Esophagus squamous epithelium (tissue), 5 donors: ENCODE measurements at places on chromosomes 1 and 21.

- H3K27me3 ChIP-seq: no peaks in the 10 kb centered on the region
- H3K36me3 ChIP-seq: peaks cover 58% of the 10 kb centered on the region
- no peak for DNase-seq
- no peak overlapping the region for H3K4me3 ChIP-seq
- peaks cover 24% of the 10 kb centered on the region for H3K4me1 ChIP-seq
- H3K27ac ChIP-seq: no peak overlapping the region
These were observed 41.0 kb downstream of the WASF2 start for GRCh38 chr1:27448982-27449381.

DNA sequence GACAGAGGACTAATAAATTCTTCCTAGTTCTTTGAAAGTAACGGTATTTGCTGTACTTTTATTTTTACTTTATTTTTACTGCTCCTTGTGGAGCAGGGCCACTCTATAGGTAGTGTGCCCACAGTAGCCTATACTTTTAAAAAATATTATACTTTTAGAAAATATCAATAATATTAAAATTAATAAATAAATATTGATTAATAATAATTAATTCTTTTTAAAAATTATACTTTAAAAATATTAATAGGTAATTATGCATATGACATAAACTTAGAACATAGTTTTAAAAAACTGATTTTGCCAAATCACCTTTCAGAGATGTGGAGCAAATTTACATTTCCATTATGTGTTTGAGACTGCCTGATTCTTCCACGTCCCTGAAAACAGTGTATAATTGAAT lies 30.8 kb downstream of the ZBED6 start:
- no peak overlapping the region for H3K27ac ChIP-seq
- H3K4me1 ChIP-seq: no peaks in the 10 kb centered on the region
- H3K36me3 ChIP-seq: peaks cover 8% of the 10 kb centered on the region
- no peaks in the 10 kb centered on the region for H3K27me3 ChIP-seq
- DNase-seq: no peak
- no peak overlapping the region for H3K4me3 ChIP-seq

DNA sequence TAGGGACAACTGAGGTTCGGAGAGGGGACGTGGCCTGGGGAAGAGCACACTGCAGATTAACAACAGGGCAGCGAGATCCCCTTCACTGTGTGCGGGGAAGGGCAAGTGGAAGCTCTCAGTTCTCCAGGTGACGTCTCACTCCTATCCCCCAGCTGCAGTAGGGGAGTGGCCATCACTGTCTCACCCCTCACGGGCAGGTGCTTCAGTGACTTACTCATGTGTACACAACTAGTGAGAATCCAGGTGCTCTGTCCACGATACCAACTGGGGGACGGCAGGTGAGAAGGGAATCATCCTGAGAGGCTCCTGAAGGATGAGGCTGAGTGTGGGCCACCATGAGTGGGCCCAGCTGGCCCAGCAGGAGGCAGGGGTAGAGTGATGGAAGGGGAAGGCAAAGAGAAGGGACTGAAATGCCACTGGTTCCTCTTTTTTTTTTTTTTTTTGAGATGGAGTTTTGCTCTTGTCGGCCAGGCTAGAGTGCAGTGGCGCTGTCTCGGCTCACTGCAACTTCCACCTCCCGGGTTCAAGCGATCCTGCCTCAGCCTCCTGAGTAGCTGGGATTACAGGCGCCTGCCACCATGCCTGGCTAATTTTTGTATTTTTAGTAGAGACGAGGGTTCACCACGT lies 25.9 kb downstream of the RHBG start:
- DNase-seq: no peak
- H3K27ac ChIP-seq: no peak overlapping the region
- H3K36me3 ChIP-seq: no peaks in the 10 kb centered on the region
- no peak overlapping the region for H3K4me3 ChIP-seq
- H3K4me1 ChIP-seq: no peaks in the 10 kb centered on the region

DNA sequence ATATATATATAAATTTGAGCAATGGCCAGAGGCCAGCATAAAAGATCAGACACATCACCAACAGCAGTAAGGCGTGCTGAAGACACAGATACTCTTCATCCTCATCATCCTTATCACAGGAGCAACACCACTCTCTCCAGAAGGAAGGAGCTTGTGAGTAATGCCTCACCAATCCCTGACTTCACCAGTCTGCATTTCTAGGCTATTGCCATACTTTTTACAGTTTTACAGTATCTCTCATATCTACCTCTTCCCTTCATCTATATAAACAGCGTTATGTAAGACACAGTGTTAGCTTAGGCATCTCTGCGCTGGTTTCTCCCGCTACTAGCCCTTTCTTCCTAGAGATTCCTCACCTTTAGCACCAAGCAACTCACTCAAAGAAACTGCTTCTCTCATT lies 2.4 kb upstream of the ABL2 start:
- H3K27me3 ChIP-seq: no peaks in the 10 kb centered on the region
- peaks cover 34% of the 10 kb centered on the region for H3K4me1 ChIP-seq
- H3K4me3 ChIP-seq: no peak overlapping the region
- no peaks in the 10 kb centered on the region for H3K36me3 ChIP-seq
- no peak for DNase-seq

DNA sequence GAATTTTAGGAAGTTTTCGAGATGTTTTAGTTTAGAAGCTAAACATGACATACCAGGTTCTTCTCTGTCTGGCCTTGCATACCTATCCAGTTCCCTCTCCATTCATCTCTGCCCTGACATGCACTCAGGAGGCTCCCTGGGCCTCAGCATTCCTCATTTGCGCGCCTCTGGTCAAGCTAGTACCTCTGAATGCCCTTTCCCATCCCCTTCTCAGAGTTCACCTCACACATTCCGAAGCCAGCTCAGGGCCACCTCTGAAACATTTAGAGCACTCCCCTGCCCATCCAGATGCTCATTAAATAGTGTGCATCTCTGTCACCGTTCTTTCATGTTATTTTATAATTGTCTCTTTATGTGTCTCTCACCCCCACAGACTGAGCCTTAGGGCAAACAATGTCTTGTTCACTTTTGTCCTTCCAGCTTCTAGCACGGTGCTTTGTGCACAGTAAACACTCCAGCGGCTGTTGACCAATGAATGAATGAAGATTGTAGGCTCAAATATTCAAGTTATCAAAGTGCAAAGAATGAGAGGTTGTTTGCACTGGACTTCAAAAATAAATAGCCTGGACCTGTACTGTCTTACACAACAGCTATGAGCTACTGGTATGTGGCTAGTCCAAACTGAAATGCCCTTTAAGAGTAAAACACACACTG lies 1.2 kb upstream of the DHCR24 start:
- no peaks in the 10 kb centered on the region for H3K36me3 ChIP-seq
- peaks cover 26% of the 10 kb centered on the region for H3K4me1 ChIP-seq
- no peak for DNase-seq

GRCh38 chr1:109239047-109239408 lies 10.3 kb upstream of the CELSR2 start:
- H3K4me3 ChIP-seq: no peak overlapping the region
- H3K4me1 ChIP-seq: peaks cover 43% of the 10 kb centered on the region
- no peaks in the 10 kb centered on the region for H3K27me3 ChIP-seq
- H3K36me3 ChIP-seq: peaks cover 54% of the 10 kb centered on the region
- peak overlapping the region; percentile 91 for H3K27ac ChIP-seq

- H3K4me3 ChIP-seq: no peak overlapping the region
- H3K27me3 ChIP-seq: no peaks in the 10 kb centered on the region
- H3K36me3 ChIP-seq: peaks cover 3% of the 10 kb centered on the region
- no peaks in the 10 kb centered on the region for H3K4me1 ChIP-seq
- peak overlapping the region; percentile 21 for H3K27ac ChIP-seq
These were observed 30.7 kb downstream of the GRHL3 start for GRCh38 chr1:24349891-24350290.

GRCh38 chr21:41663805-41664788 lies 102.8 kb downstream of the RIPK4 start:
- H3K27ac ChIP-seq: peak overlapping the region; percentile 88
- DNase-seq: no peak
- peak overlapping the region; percentile 13 for H3K4me3 ChIP-seq
- no peaks in the 10 kb centered on the region for H3K36me3 ChIP-seq
- H3K27me3 ChIP-seq: no peaks in the 10 kb centered on the region

- H3K4me1 ChIP-seq: no peaks in the 10 kb centered on the region
- H3K36me3 ChIP-seq: peaks cover 66% of the 10 kb centered on the region
- H3K4me3 ChIP-seq: no peak overlapping the region
- no peaks in the 10 kb centered on the region for H3K27me3 ChIP-seq
These were observed 104.0 kb upstream of the HP1BP3 start for GRCh38 chr1:20891091-20891490.

DNA sequence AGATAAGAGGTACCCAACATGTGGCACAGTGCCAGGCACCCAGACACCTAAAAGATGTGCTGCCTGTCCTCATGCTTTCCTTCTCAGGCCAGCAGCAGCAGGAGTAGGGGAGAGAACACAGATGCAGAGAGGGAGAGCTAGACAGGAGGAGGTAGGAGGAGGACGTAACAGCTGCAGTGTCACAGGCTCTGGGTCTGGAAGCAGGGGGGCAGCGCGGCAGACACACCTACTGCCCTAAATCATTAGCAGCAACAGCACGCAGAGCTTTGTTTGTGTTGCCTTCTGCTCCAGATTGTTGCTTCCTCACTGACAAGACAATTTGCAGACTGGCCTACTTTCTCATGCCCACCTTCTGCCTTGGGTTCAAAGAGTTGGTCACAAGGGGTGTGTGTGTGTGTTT lies 196.7 kb upstream of the DAB1 start:
- H3K4me3 ChIP-seq: no peak overlapping the region
- no peak for DNase-seq
- no peaks in the 10 kb centered on the region for H3K27me3 ChIP-seq
- no peak overlapping the region for H3K27ac ChIP-seq
- H3K36me3 ChIP-seq: no peaks in the 10 kb centered on the region
- H3K4me1 ChIP-seq: peaks cover 4% of the 10 kb centered on the region

- H3K27ac ChIP-seq: no peak overlapping the region
- H3K27me3 ChIP-seq: peaks cover 4% of the 10 kb centered on the region
- no peaks in the 10 kb centered on the region for H3K4me1 ChIP-seq
- no peaks in the 10 kb centered on the region for H3K36me3 ChIP-seq
These were observed 144.5 kb upstream of the SMYD2 start for GRCh38 chr1:214136324-214136919.

- H3K36me3 ChIP-seq: no peaks in the 10 kb centered on the region
- H3K27me3 ChIP-seq: no peaks in the 10 kb centered on the region
- no peak overlapping the region for H3K4me3 ChIP-seq
- DNase-seq: no peak
- peaks cover 24% of the 10 kb centered on the region for H3K4me1 ChIP-seq
These were observed 9.5 kb downstream of the BMP8A start for GRCh38 chr1:39500862-39501389.

GRCh38 chr1:2098839-2099785 lies 48.9 kb downstream of the PRKCZ start:
- no peak for DNase-seq
- no peak overlapping the region for H3K4me3 ChIP-seq
- peaks cover 3% of the 10 kb centered on the region for H3K4me1 ChIP-seq
- no peaks in the 10 kb centered on the region for H3K36me3 ChIP-seq
- peak overlapping the region; percentile 67 for H3K27ac ChIP-seq

DNA sequence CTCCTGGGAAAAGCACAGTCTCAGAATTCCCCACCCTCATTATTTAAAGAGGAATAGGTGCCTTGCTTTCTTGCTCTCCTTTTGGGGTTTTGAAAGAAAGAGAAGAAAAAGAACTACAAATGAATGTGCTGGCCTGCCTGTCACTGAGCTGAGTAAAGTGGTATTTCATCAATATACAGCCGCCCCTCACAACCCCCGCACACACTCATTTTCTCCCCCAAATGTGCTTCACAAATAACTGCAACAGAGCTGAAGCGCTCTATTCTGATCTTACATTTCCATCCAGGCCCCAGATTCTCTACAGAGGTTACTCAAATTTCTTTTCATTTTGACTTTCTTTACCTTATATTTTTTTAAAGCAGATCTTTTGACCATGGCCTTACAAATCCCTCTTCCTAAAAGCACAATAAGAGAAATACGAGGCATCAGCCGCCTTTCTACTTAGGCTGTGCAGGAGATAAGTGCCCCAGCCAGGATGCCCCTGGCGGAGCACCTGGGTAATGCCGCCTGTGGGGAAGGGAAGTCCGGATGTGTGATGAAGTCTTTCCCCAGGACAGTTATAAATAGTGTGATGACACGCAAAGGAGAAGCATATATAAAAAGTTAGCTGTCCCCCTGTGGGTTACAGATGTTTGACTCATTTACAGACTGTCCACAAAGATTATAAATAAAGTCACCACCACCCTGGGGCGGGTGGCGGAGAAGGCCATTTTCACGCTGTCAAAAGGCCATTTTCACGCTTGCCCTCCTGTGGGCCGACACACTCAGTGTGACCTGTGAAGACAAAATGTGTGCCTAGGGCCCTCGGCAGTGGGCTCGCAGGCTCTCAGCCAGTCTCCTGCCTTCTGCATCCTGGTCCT lies 6.5 kb downstream of the KCNN3 start:
- no peaks in the 10 kb centered on the region for H3K27me3 ChIP-seq
- DNase-seq: no peak
- H3K36me3 ChIP-seq: no peaks in the 10 kb centered on the region
- H3K4me1 ChIP-seq: peaks cover 10% of the 10 kb centered on the region
- peak overlapping the region; percentile 9 for H3K27ac ChIP-seq

DNA sequence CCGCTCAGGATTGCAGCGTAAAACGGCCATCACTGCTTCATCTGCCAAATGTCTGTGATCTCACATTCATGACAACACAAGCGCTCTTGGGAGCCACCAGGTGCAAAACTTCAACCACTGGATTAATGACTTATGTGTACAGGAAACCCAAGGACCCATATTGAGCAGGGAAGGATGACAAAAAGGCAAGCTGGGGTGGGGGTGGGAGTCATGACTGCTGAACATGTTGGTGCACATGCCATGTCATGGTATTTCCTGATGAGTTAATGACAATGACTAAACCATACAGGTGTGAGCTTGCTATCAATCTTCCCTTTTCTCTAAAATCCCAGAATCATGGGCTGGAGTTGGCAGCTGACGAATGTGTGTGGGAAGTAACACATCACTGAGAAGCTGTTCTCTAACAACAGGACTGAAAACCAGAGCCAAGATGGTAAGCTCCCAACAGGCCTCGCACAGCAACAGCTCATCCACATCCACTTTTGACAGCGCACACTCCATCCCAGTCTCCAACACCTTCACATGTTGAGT lies 3.1 kb upstream of the SH2D5 start:
- H3K4me1 ChIP-seq: peaks cover 19% of the 10 kb centered on the region
- no peak overlapping the region for H3K4me3 ChIP-seq
- H3K27me3 ChIP-seq: peaks cover 20% of the 10 kb centered on the region
- peaks cover 39% of the 10 kb centered on the region for H3K36me3 ChIP-seq
- peak overlapping the region; percentile 27 for H3K27ac ChIP-seq
- DNase-seq: no peak

GRCh38 chr1:29858646-29859045 lies 622.3 kb downstream of the PTPRU start:
- H3K27me3 ChIP-seq: no peaks in the 10 kb centered on the region
- H3K36me3 ChIP-seq: no peaks in the 10 kb centered on the region
- no peaks in the 10 kb centered on the region for H3K4me1 ChIP-seq
- no peak for DNase-seq
- H3K27ac ChIP-seq: no peak overlapping the region

GRCh38 chr1:182235952-182236650 lies 155.5 kb downstream of the GLUL start:
- no peak overlapping the region for H3K4me3 ChIP-seq
- no peaks in the 10 kb centered on the region for H3K36me3 ChIP-seq
- no peak for DNase-seq
- H3K4me1 ChIP-seq: no peaks in the 10 kb centered on the region
- H3K27me3 ChIP-seq: no peaks in the 10 kb centered on the region
- no peak overlapping the region for H3K27ac ChIP-seq
